AG04449 (cell line): ENCODE measurements at places on chromosomes 4 and X.

DNA sequence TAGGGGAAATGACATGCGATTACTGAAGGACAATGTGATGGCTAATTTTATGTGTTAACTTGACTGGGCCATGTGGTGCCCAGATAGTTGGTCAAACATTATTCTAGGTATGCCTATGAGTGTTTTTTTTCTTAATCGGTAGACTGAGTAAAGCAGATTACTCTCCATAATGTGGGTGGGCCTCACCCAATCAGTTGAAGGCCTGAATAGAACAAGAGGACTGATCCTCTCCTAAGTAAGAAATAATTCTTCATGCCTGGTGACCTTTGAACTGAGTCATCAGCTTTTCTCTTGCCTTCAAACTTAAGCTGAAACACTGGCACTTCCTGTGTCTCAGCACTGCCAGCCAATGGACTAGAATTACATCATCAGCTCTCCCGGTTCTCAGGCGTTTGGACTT, 164.0 kb upstream of the FGF13 start:
- DNase-seq: no peak

- DNase-seq: no peak
These were observed 63.2 kb downstream of the FRAS1 start for GRCh38 chr4:78120144-78120880.

DNA sequence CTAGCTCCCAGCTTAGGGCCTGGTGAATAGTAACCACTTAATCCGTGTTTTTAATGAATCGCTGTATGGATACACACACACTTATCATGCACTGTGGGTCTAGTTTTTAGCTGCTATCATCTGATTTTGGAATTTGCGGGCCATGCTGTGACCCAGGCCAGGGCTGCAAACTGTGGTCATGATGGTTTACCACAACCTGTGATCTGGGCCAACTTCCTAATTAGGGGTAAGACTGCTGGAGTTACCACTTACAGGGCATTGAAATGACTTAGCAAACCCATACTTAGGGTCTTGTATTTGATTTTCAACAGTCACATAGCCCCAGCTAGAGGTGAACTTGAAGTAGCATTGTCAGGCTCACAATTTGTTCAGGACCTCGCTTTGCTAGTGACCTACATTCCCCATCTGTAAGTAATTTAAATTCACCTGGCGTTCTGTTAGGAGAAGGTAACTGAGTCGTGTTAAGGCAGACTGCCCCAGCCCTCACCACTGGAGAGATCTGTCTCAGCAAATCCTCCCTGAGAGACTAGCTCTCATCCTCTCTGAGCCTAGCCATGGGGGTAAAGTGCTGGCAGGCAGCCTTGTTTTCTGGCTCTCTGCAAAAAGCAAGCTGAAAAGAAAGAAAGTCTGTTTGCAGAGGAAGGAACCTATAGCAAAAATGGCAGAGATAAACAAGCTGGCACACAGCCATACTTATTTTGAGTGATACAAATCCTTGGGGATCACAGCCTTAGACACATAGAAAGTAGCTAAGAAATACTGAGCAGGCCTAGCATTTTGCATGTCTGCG, 33.8 kb upstream of the EGFL6 start:
- DNase-seq: no peak

GRCh38 chr4:153014460-153014859, 78.3 kb downstream of the FHDC1 start:
- DNase-seq: no peak

DNA sequence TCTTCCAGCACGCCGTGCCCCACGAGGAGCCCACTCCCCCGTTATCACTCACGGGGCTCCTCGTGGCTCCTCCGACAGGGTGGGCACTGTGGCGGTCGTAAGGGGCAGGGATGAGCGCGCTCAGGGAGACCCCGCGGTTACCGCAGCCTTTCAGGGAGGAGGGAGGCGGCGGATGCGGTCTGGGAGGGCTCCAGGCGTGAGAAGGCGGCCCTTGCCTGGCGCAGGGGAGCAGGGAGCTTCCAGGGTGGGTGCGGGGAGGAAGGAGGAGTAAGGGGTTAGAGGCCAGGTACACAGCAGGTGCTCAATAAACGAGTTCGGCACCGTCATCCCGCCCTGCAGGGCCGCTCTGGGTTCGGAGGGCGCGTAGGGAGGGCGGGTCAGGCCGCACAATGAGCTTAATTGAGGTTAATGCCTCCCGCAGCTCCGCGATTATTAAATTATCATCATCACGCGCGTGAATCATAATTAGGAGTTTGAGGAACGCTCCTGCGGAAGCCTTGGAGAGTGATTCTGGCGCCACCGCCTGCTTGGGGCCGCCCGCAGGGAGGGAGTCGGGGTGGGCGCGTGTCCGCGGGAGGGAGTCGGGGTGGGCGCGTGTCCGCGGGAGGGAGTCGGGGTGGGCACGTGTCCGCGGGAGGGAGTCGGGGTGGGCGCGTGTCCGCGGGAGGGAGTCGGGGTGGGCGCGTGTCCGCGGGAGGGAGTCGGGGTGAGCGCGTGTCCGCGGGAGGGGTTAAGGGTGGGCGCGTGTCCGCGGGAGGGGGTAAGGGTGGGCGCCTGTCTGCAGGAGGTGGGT, 7.6 kb upstream of the NKX1-1 start:
- no peak for DNase-seq

GRCh38 chrX:109393859-109394258, 88.0 kb downstream of the GUCY2F start:
- no peak for DNase-seq
